Hematopoietic multipotent progenitor cell (in vitro differentiated cells): ENCODE measurements at places on chromosomes 16 and 17.

DNA sequence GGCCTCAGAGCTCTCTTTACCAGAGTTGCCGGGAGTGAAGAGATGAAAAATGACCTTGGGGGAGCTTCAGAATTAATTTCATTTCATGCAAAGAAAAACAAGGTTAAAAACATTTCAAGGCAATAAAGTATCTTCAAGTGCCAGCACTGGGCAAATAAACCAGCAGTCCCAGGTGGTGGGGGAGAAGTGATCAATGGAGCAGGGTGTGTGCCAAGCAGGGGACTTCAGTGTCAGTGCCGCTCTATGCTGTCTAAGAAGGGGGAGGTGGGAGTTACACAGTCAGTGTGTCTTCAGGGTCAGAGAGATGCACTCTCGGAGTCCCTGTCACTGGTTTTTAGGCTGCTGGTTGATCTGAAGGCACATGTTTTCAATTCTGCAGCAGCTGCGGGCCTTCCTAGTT is 57.2 kb upstream of the MGAT5B start:
- no peak for DNase-seq

DNA sequence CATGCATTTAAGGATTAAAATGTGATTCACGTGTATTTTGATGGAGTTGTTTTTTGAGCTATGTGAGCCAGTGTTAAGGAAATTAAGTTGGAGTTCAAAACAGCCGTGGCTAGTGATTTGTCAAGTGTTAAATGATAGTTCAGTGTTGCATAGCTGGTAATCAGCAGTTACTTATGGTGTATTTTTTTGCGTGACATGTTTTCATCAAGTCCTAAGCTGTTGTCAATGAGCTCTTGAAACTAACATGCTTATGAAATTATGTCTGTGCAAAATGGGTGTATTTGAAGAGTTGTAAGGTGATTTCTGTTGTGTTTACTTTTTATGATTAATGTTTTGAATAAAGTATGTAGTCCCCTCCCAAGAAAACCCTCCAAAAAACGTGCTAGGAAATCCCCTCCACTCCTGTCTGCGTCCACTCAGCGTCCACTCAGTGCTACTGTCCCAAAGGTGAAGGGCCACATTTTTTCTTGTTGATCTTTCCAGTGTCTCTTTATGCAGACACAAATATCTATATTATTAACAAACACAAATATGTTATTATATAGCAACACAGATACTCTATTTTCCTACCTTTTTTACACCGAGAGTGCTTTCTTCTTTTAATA is 30.0 kb downstream of the USP10 start:
- DNase-seq: no peak

DNA sequence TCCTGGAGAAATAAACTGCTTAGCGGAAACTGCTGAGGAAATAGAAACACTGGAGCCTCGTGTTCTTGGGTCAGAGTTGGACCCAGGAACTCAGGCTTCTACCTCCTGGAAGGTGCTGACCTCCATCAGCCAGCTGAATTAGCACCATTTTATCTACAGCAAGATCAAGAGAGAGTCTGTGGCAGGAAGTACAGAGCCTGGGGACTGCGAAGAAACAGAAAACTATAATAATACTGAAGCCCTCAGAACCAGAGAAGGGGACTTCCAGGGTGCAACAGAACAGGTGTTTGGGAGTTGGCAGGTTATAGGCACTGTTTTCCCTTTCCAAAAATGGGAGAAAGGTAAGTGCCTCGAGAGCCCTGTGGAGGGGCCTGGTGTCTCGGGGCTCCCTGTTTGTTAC is 379.7 kb downstream of the CA10 start:
- no peak for DNase-seq

DNA sequence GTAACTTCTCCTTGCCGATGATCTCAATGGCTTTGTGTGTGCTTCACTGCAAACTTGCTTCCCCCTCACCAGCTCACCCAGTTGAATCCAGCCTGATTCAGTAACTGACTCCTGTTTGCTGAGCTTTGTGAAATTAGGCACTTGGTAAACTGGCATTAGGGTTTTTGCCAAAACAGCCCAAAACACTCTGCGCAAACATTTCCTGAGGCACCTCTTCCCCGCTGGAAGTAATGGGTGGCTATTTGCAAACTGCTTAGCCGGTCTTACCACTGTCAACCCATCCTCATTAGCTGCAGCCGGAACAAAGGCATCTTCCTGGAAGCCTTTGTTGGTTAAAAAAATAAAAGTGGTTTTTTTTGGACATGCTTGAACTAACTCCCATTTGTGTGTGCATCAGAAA is 353.2 kb downstream of the MAF start:
- DNase-seq: no peak

- no peak for DNase-seq
Observed at GRCh38 chr17:8935191-8935590, 30.3 kb downstream of the PIK3R5 start.

- DNase-seq: no peak
Observed at GRCh38 chr17:79715943-79716797, 14.6 kb upstream of the ENPP7 start.

GRCh38 chr17:69047368-69048263 is 13.1 kb downstream of the ABCA9 start:
- no peak for DNase-seq

DNA sequence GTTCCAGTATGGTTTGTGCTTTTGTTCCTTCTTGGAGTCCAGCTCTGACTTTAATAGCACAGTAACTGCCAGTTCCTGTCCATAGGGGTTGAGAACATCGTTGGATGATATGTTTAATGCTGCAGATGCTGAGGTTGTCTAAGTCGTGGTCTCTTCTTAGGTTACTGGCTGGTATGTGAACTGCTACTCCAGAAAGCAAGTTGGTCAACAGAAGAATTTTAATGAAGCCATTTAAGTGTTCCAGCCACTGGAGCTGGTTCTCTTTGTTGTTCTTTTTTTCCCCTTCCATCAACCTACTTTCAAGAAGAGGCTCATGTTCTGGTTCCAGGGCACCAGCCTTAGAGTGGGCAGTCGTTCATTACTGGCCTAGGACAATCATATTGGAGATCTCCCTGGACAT is 140.3 kb upstream of the TBX2 start:
- no peak for DNase-seq

DNA sequence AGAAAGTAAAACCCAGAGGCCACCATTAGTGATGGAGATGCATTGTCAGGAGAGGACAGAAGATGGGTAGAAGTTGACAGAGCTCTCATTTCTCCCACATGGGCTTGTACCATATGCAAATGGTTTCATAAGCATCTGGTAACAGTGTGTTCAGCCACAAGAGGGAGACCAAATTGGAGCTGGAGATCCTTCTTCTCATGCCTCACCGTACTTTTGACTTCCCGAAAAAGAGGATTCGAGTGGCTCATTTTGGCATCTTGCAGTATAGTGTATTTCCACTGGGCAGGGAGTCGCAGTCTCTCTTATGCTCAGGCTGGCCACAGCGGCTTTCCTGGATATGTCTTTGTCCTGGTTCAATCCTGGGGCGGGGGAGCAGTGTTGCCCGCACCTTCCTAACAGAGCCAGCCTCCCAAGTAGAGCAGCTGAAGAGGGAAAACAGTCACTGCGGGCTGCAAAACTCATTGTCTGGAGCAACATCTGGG is 23.8 kb downstream of the TBC1D3B start:
- no peak for DNase-seq

- no peak for DNase-seq
Observed at GRCh38 chr16:83810901-83811300, 3.1 kb downstream of the HSBP1 start.

GRCh38 chr17:62321451-62321850 is 58.9 kb upstream of the EFCAB3 start:
- DNase-seq: no peak

- no peak for DNase-seq
Observed at GRCh38 chr17:82127704-82128103, 29.7 kb upstream of the FASN start.

GRCh38 chr16:53085931-53086421 is 31.2 kb downstream of the CHD9 start:
- no peak for DNase-seq

DNA sequence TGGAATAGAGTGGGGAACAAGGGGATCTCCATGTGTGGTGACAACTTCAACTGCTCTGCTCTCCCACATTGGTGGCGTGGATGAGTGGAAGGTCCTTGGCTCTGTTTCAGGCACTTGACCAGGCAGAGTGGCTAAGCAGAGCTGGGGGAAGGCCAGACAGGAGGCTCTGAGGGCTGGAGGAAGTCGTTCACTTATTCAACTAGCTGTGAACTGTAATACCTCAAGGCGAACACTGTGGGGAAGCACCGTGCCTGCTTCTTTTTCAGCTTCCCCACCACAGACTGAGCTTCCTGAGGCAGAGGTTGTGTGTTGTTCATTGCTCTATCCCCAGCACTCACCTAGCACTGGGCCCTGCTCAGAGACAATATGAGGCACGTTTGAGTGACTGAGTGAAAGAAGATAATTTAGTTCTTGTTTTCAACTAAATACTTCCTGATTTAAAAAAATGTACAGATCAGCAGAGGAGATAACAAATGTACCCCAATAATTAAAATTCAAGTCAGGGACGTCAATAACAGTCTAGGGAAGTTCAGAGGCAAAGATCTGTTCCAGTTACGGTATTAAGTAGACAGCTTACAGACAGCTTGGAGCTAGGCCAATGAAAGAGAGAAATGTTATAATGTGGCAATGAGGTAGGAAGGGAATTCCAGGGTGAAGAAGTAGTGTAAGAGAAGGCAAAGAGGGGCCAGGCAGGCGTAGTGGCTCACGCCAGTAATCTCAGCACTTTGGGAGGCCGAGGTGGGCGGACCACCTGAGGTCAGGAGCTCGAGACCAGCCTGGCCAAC is 34.7 kb downstream of the MYO18A start:
- peak; percentile 46 for DNase-seq

DNA sequence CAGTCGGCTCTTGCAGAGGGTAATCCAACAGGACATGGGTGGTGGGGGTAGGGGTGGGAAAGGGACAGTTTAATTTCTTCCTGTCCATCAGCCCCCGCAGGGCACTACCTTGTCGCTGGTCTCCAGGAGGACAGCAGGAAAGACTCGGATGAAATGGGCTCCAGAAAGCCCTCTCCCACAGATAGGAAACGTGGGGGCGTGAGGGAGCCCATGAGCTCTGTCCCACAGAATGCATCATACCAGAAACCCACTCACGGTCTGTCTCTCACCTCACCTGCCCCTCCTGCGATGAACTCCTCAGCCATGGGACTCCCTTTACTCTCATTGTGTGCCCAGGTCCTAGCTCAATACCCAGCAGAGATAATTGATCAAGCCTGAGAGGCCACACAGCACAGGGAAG is 240.1 kb downstream of the GSG1L start:
- DNase-seq: no peak

- no peak for DNase-seq
Observed at GRCh38 chr17:43309505-43310332, 75.9 kb upstream of the RNU2-1 start.

GRCh38 chr17:77282524-77283515 is 142.1 kb downstream of the SEC14L1 start:
- DNase-seq: no peak

DNA sequence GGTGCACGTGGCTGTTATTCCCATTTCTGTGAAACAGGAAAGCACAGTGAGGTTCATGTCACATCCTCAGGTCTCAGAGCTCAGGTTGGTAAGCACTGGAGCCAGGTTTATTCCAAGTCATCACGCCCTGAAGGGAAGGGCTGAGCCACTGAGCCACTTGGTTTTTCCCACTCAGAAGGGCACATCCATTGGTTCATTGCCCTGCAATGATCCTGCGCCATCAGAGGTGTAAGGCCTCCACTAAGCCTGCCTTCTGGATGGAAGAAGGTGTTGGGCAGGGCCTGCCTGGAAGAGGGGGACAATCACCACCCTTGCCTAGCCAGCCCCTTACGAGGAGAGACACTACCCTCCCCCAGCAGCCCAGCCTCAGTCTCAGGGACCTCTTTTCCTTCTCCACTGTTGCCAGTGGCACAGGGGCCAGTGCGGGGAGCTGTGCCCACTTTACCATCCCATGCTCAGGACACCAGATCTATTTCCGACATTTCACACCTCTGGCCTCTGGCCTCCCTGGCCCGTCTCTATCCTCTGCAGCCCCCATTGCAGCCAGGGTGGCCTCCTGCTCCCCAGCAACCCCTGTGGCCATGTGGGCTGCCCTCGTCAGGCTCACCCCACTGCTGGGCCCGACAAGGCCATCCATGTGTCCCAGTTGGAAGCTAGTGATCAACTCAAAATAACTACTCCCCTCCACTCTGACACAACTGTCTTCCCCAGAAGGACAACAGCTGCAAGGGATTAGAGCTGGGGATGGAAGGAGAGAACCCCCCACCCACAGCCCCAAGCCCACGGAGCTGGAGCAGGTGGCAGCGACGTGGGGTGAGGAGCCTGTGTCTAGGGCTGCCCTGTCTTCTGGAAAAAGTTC is 29.9 kb downstream of the CFAP20 start:
- no peak for DNase-seq

DNA sequence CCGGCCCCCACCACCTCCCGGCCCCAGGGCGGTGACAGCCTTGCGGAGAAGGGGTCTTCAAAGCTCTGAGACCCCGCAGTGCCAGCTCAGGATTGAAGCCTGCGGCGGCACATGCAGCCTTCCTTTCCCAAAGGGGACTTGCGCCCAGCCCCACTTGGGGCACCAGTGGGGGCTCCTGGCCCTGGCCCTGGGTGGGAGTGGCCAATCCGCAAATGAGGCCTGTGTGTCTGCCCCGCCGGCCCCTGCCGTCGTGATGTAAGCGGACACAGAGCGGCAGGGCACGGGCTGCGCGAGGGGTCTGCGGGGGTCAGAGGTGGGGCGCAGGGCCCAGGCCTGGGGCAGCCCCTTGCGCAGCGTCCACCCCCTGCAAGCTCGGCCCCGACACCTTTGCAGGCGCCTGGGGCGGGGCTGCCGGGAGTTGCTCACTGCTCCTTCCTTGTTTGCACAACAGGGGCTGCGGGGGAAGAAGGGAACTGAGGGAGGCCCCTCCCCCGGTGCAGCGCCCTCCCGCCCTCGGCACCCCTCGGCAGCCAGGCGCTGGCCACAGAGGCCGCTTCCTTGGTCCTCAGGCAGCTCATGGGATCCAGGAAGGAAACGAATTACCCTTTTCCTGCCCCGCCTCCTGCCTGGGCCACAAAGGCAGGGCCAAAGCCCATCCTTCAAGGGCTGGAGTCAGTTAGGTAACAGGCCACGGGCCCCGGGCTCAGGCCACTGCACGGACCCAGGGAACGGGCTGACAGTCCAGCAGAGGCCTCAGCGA is 2.9 kb downstream of the SLC16A3 start:
- no peak for DNase-seq

DNA sequence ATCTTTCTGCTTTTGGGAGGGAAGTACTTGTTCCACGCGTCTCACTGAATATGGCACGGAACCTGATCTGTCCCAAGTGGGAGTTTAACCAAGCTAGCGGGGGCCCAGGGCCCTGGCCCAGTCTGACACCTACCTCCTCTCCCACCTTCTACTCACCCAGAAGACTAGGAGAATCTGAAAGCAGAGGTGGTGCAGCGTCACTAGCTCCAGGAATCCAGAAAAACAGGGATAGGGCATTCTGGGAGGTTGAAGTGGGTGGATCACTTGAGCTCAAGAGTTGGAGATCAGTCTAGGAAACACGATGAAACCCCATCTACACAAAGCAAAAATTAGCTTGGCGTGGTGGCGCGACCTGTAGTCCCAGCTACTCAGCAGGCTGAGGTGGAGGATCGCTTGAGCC is 163.5 kb upstream of the ZNF267 start:
- DNase-seq: no peak

GRCh38 chr17:66918896-66919295 is 45.6 kb upstream of the CACNG4 start:
- no peak for DNase-seq

- no peak for DNase-seq
Observed at GRCh38 chr17:40442392-40443195, 656 bp upstream of the IGFBP4 start.

- peak; percentile 45 for DNase-seq
Observed at GRCh38 chr17:1137465-1137894, 42.3 kb downstream of the ABR start.
